ENCODE measurements at places on chromosomes 12 and 14.
A peak's percentile ranks its signal among the peaks of the same experiment; 100 is the strongest.

DNA sequence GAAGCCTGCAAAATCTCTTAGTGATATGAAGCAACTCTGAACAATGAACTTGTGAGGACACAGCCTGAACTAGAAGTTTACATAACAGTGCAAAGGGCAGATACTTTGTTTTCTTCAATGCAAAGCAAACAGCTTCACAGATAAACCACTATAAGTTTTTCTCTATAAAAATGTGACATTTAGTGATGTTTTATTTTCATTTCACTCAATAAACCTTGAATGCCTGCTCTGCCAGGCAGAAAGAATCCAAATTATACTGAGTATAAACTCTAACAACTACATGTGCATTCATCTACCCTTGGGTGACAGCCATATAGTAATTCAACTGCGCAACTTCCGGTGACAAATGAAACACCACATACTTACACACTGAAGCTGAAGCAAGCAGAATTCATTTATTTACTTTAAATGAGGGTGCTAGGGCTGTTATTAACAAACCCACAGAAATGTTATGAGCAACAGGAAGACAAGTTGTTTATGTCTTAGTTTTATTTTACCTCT, 10.3 kb downstream of the DCP1B start:
- DNase-seq: peak; percentile 20

GRCh38 chr12:45458238-45458637, 242.3 kb downstream of the ANO6 start:
- DNase-seq: no peak

DNA sequence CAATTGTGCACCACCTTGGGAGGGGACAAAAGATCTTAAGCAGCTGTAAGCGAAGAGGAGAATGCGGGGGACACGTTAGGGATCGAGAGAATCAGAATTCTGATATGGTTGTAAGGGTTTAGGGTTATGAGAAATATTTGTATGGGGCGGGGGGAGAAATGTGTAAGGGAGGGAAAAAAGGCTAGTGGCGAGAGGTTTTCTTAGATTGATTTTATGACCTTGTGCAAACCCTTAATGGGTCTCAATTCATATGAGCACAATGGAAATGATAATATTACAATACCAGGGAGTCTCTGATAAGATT, 396 bp downstream of the NDUFA9 start:
- DNase-seq: no peak

DNA sequence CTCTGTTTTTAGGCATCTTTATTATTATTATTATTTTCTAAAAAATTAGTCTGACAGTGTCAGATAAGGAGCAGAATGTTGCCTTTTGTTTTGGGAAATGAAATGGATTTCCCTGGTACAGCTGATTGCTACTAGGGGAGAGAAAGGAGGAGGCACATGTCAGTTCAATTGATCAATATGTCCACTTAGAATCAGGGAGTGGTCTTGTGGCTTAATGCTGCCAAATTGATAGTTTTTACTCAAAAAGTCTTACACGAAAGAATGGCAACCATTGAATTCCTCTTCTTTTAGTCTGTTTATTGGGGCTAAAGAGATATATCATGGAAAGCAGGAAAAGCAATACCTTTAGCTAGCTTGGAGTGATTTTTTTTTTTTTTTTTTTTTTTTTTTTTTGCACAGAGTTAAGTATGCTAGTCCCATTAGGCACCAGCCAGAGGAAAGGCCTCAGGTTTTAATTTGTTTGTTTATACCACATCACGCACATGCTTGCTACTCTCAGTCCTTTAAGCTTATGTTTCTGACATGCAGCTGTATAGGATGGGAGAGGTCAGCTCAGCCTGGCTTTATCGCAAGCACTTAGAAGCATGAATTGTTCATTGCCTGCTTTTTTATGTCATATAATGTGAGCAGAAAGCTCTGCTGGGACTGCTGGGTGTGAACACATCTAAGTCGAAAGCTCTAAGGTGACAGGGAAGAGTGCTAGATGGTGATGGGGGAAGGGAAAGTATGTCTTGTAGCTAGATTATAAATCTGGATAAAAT, 1.4 kb downstream of the AKAP6 start:
- no peak for DNase-seq

DNA sequence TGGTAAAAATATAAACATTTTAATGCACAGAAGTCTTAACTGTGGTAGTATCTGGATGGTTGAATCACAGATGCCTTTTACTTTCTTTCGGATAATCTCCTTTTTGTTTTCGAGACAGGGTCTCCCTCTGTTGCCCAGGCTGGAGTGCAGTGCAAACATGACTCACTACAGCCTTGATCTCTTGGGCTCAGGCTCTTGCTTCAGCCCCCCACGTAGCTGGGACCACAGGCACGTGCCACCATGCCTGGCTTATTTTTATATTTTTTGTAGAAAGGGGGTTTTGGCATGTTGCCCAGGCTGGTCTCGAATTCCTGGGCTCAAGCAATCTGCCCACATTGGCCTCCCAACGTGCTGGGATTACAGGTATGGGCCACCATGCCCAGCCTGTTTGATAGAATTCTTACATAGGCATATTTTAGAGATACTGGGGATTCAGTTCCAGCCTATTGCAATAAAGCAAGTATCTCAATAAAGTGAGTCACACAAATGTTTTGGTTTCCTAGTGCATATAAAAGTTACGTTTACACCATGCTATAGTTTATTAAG, 99.2 kb downstream of the SNAPC1 start:
- DNase-seq: no peak

- no peak for DNase-seq
Measured at GRCh38 chr12:67430708-67431335, 161.7 kb downstream of the CAND1 start.

DNA sequence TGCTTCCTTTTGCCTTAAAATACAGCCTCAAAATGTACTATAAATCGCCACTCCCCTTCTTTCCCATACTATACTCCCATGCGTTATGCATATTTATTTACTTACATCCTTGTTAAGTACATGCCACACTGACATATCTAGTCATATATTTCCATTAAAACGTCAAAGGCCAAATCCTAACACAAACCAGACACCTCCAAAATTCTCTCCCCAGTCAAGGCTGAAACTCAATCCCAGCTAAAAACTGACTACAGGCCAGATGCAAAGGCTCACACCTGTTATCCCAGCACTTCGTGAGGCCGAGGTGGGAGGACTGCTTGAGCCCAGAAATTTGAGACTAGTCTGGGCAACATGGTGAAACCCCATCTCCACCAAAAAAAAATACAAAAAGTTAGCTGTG, 5.7 kb upstream of the CAND1 start:
- no peak for DNase-seq
